ENCODE measurements at places on chromosomes 16 and 17.

- no peaks in the 10 kb centered on the region for H3K27me3 ChIP-seq
- H3K27ac ChIP-seq, result no peak overlapping the region
- DNase-seq, result no peak
- H3K4me3 ChIP-seq, result no peak overlapping the region
- no peaks in the 10 kb centered on the region for H3K36me3 ChIP-seq
Measured at GRCh38 chr17:67615736-67616135, 102.0 kb upstream of the NOL11 start.

GRCh38 chr17:73151916-73152632 is 12.7 kb upstream of the SSTR2 start:
- H3K27me3 ChIP-seq, result no peaks in the 10 kb centered on the region
- H3K4me1 ChIP-seq, result peaks cover 17% of the 10 kb centered on the region
- DNase-seq, result no peak
- no peak overlapping the region for H3K27ac ChIP-seq
- H3K4me3 ChIP-seq, result no peak overlapping the region
- no peaks in the 10 kb centered on the region for H3K36me3 ChIP-seq

DNA sequence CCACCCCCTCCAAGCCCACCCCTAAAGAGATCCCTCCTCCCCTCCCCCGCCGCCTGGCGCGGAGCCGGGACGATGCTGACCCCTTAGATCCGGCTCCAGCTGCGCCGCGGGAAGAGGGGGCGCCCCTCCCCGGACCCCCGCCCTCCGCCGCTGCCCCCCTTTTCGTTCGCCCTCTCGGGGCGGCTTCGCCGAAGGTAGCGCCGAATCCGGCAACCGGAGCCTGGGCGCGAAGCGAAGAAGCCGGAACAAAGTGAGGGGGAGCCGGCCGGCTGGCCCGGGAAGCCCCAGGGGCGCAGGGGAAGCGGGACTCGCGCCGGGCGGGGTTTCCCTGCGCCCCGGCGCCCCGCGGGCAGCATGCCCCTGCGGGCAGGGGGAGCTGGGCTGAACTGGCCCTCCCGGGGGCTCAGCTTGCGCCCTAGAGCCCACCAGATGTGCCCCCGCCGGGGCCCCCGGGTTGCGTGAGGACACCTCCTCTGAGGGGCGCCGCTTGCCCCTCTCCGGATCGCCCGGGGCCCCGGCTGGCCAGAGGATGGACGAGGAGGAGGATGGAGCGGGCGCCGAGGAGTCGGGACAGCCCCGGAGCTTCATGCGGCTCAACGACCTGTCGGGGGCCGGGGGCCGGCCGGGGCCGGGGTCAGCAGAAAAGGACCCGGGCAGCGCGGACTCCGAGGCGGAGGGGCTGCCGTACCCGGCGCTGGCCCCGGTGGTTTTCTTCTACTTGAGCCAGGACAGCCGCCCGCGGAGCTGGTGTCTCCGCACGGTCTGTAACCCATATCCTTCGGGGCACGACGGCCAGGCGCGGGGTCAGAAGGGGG is 623 bp downstream of the CACNA1G start:
- no peak for DNase-seq
- H3K4me3 ChIP-seq, result peak overlapping the region; percentile 64
- no peak overlapping the region for H3K27ac ChIP-seq
- peaks cover 33% of the 10 kb centered on the region for H3K4me1 ChIP-seq

DNA sequence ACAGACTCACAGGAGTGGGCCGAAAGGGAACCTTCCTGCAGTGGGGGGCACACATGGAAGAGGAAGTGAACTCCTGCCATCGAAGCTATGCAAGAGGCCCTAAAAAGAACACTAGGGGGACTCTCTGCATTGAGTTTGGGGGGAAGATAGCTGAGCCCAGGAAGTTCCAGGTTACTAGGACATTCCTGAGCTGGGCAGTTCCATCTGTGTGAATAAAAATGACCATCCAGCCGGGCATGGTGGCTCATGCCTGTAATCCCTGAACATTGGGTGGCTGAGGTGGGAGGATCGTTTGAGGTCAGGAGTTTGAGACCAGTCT is 211.8 kb downstream of the ZNF423 start:
- DNase-seq, result no peak
- H3K4me1 ChIP-seq, result peaks cover 16% of the 10 kb centered on the region
- H3K27ac ChIP-seq, result no peak overlapping the region
- no peak overlapping the region for H3K4me3 ChIP-seq

- H3K27ac ChIP-seq, result no peak overlapping the region
- no peaks in the 10 kb centered on the region for H3K27me3 ChIP-seq
- no peak for DNase-seq
Measured at GRCh38 chr17:28573966-28574480, 2.7 kb downstream of the ALDOC start.

DNA sequence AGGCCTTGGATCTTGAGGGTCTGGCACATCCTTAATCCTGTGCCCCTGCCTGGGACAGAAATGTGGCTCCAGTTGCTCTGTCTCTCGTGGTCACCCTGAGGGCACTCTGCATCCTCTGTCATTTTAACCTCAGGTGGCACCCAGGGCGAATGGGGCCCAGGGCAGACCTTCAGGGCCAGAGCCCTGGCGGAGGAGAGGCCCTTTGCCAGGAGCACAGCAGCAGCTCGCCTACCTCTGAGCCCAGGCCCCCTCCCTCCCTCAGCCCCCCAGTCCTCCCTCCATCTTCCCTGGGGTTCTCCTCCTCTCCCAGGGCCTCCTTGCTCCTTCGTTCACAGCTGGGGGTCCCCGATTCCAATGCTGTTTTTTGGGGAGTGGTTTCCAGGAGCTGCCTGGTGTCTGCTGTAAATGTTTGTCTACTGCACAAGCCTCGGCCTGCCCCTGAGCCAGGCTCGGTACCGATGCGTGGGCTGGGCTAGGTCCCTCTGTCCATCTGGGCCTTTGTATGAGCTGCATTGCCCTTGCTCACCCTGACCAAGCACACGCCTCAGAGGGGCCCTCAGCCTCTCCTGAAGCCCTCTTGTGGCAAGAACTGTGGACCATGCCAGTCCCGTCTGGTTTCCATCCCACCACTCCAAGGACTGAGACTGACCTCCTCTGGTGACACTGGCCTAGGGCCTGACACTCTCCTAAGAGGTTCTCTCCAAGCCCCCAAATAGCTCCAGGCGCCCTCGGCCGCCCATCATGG is 4.0 kb upstream of the ADGRG3 start:
- no peak overlapping the region for H3K4me3 ChIP-seq
- H3K4me1 ChIP-seq, result no peaks in the 10 kb centered on the region
- no peak for DNase-seq
- H3K36me3 ChIP-seq, result no peaks in the 10 kb centered on the region
- no peak overlapping the region for H3K27ac ChIP-seq

- H3K4me3 ChIP-seq, result no peak overlapping the region
- no peak for DNase-seq
- H3K27ac ChIP-seq, result no peak overlapping the region
- H3K36me3 ChIP-seq, result no peaks in the 10 kb centered on the region
Measured at GRCh38 chr16:88870608-88871348, 4.3 kb upstream of the PABPN1L start.

DNA sequence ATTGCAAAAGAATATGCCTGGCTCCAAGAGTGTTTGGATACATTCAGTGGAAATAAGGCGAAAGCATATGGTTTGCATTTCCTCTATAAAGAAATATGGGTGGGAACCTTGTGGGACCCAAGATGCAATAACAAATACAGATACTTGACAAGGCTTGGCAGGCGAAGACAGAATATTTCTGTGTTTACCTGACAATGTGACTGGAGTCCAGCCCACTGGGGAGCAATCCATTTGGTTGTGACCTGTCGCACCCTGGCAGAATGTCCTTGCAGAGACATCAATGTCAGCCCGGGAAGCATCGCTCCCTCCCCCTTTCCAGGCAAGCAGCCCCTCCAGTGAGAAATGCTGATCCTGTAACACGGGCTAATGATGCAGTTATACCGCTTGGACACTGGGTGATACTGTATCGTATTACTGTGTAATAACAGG is 296.6 kb downstream of the MAF start:
- no peak for DNase-seq
- H3K4me3 ChIP-seq, result no peak overlapping the region
- H3K36me3 ChIP-seq, result no peaks in the 10 kb centered on the region
- no peaks in the 10 kb centered on the region for H3K4me1 ChIP-seq

GRCh38 chr17:21286066-21286770 is 1.7 kb downstream of the MAP2K3 start:
- peak; percentile 91 for DNase-seq
- H3K27me3 ChIP-seq, result peaks cover 4% of the 10 kb centered on the region
- peaks cover 12% of the 10 kb centered on the region for H3K4me1 ChIP-seq
- H3K27ac ChIP-seq, result peak overlapping the region; percentile 45
- H3K36me3 ChIP-seq, result no peaks in the 10 kb centered on the region
- peak overlapping the region; percentile 10 for H3K4me3 ChIP-seq

DNA sequence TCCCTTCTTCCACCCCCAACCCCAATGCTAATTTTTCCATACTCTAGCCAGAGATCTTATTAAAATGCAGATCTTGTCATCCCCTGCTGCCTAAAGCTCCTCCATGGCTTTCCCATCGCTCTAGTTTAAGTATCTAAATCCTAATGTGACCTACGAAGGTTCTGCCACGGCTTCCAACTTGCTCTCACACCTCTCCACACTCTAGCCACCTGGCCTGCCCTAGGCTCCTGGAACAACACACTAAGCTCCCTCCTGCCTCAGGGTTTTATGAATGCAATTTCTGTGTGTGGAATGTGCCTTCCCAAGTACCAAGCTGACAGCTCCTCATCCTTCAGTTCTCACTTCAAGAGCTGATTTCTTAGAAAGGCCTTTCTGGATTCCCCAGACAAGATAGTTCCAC is 16.6 kb downstream of the NXPH3 start:
- peaks cover 10% of the 10 kb centered on the region for H3K36me3 ChIP-seq
- DNase-seq, result no peak
- H3K4me3 ChIP-seq, result no peak overlapping the region
- H3K4me1 ChIP-seq, result peaks cover 11% of the 10 kb centered on the region

DNA sequence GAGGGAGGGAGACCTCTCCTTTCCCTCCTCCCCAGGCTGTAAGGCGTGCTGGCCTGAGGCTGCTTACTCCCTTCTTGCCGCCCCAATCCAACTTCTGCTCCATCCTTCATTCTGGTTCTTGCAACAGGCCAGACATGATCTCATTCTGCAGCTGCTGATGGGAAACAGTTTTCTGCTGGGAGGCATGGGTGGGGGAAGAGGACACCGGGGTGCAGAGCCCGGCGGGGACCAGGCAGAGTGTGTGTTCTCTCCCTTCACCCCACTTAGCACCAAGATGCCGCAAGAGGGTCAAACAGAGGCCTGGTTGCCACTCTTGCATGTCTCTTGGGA is 1.4 kb downstream of the SARM1 start:
- peaks cover 12% of the 10 kb centered on the region for H3K4me1 ChIP-seq
- no peaks in the 10 kb centered on the region for H3K36me3 ChIP-seq
- no peak for DNase-seq
- peaks cover 16% of the 10 kb centered on the region for H3K27me3 ChIP-seq

DNA sequence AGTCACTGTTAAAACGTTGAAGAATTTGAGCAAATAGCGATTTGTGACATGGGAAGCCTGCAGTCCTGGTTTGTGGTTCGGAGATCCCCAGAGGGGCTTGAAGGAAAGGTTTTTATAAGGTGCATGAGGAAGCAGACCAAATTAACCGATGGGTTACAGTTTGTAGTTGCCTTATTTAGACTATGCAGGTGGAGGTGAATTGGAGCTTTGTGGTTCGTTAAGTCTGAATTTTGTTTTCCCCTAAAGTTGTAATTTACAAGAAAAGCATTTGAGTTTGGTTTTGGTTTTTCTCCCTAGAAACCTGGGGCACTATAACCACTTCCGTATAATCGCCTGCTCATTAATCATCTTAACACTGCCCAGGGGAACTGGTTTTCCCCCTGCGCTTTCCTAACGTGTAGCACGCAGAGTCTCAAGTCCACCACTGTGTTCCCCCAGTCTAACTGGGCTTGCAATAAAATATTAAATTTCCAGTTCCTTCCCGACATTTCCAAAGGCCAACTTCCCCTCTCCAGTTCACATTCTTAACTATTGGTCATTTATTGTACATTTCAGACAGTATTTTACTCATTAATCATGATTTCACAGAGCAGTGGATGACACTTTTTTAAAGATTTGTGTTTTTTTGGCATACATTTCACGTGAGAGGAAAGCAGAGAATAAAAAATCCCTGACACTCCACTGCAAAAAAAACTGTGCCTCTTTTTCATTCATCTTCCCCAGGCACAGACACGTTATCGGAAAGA is 932 bp downstream of the ZNF267 start:
- peaks cover 10% of the 10 kb centered on the region for H3K4me1 ChIP-seq
- no peaks in the 10 kb centered on the region for H3K36me3 ChIP-seq
- no peaks in the 10 kb centered on the region for H3K27me3 ChIP-seq
- H3K4me3 ChIP-seq, result peak overlapping the region; percentile 97
- DNase-seq, result peak; percentile 25

DNA sequence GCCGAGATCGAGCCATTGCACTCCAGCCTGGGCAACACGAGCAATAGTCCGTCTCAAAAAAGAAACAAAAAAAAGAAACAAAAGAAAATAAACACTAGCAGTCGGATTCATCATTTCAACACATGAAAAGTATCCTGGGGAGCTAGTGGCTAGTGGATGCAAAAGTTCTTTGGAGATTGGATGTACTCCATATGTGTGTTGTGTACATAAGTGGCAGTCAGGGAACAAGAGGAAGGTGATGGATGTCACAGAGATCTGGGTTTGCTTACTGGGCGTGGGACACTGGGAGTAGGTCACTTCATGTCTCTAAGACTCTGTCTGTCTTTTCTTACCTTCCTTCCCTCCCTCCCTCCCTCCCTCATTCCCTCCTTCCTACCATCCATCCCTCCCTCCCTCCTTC is 35.4 kb downstream of the MRC2 start:
- H3K4me3 ChIP-seq, result no peak overlapping the region
- H3K27ac ChIP-seq, result no peak overlapping the region
- no peak for DNase-seq
- no peaks in the 10 kb centered on the region for H3K36me3 ChIP-seq
- no peaks in the 10 kb centered on the region for H3K4me1 ChIP-seq
- no peaks in the 10 kb centered on the region for H3K27me3 ChIP-seq

- H3K36me3 ChIP-seq, result no peaks in the 10 kb centered on the region
- no peak overlapping the region for H3K4me3 ChIP-seq
- DNase-seq, result no peak
Measured at GRCh38 chr17:39131616-39132015, 19.8 kb downstream of the PLXDC1 start.

- H3K4me1 ChIP-seq, result peaks cover 16% of the 10 kb centered on the region
- H3K27ac ChIP-seq, result no peak overlapping the region
- H3K36me3 ChIP-seq, result no peaks in the 10 kb centered on the region
- peak; percentile 54 for DNase-seq
- no peaks in the 10 kb centered on the region for H3K27me3 ChIP-seq
Measured at GRCh38 chr17:13864521-13864920, 204.8 kb upstream of the COX10 start.

DNA sequence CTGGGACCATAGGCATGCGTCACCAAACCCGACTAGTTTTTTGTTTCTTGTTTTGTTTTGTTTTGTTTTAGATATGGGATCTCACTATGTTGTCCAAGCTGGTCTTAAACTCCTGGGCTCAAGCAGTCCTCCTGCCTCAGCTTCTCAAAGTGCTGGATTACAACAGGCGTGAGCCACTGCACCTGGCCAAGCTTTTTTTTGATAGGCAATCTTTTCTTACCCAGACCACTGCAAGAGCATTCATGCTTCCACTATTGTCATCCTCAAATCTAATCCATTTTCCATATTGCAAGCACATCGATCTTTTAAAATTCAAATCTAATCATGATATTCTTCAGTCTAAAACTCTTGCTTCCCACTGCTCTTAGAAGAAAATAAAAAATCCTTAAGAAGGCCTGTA is 10.3 kb upstream of the NACA2 start:
- no peak overlapping the region for H3K4me3 ChIP-seq
- H3K27ac ChIP-seq, result no peak overlapping the region
- DNase-seq, result no peak
- no peaks in the 10 kb centered on the region for H3K4me1 ChIP-seq
